ENCODE measurements at places on chromosomes 12 and 14.

DNA sequence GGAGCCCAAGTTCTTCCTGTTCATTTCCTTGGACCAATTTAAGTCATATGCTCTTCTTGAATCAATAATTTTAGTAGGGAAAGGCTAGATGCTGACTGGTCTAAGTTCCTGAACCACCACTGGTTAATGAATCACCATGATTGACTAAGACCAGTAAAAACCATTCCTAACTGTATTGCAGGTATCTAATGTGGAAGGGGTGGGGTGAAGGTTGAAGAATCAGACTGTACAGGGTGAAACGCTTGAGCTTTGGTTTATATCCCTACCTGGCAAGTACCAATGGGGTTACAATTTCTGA, 100.1 kb downstream of the DYRK2 start:
- peak; percentile 49 for DNase-seq

DNA sequence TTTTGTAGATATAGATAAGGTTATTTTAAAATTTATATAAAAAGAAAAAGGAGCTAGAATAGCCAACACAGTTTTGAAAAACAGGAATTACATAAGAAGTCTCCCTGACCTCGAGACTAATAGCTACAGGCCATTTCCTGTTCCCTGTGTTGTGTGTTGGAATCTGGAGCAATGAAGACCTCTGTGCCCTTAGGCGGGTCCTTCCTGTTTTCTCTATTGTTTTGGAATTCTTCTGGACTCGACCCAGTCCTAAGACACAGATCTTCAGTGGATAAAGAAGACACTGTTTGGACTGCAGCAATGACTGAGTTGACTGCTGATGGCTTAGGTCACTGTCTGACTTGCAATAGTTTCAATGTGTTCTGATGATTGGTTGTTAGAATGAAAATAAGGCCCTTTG, 26.2 kb downstream of the SNRPF start:
- no peak for DNase-seq

DNA sequence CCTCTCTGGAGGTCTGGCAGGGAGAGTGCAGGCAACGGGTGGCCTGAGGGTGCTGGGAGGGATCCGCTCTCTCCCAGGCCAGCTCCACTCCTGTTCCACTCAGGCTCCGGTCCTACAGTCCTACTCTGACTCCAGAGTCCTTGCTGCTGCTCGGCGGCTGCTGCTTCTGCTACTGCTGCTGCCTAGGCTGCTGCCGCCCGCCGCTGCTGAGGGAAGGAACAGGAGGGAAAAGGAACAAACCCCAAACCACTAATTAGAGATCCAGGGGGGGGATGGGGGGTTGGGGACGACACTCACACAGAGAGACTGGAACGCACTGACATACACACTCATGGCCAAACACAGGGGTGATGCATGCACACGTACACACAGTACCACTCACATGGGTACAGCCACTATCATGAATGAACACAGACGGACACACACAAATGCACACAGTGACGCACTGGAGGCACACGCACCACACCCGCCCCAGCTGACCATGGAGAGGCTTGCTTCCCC, at the start of gene SP7:
Gene SP7 (minus strand): TSS at position 174 of the 501 bp plus-strand sequence. CDS start 708 bp downstream, outside the sequence.
- no peak for DNase-seq

DNA sequence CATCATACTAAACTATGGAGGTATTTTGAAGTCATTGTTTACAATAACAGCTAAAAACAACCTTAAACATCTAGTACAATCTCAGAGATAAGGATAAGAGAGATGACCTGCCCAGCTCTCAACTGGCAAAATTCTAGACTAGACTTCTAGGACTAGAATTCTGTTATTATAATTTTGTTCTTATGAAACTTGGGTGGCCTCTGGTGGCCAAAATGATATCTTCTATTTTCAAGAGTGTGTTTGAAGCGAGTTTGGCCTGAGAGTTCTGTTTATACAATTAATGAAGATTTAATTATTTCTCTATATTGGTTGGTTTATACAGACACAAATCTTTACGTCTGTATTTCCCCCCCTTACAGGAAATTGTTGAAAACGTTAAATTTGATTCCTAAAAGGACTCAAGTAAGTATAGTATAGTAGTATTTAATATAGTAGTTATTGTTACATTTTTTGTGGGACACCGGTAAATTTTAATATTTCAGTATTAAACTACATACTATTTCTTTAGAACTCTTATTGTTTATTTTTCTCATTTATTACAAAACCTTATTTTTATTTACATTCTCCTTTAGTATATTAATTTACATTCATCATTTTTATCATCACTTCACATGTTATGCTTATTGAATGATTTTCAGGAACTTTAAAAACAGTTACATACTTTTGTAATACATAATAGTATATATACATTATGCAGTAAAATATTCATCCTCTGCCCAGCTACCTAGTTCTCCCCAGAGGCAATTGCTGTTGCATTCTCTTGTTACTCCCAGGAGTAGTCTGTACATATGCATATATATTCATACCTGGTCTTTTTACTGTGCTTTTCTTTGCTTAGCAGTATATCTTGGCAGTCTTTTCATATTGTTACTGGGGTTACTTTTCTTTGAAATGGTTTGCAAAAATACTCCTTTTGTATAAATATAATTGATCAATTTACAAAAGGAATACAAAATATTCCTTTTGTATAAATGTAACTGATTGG, 6.6 kb downstream of the PPHLN1 start:
- peak; percentile 51 for DNase-seq

GRCh38 chr14:72577521-72577920, 316.4 kb downstream of the DPF3 start:
- no peak for DNase-seq

- DNase-seq, result no peak
Observed at GRCh38 chr12:3036901-3037600, 40.1 kb upstream of the TSPAN9 start.

DNA sequence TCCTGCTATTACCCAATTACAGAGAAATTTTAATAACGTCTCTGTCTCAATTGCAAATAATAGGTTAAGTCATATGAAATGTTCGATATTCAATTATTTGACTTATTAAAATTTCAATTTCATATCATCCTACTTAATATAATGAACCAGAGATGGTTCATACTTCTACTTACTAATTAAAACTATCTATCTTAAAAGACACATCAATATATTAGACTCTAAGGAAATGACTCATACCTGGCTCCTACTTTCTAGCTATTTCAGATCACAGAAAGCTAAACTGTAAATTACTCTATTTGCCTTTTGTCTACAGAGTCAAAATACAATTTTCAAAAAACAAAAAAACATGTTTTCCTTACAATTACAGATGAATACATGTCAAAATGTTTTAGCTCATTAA, 99.6 kb downstream of the CAPZA3 start:
- peak; percentile 42 for DNase-seq

DNA sequence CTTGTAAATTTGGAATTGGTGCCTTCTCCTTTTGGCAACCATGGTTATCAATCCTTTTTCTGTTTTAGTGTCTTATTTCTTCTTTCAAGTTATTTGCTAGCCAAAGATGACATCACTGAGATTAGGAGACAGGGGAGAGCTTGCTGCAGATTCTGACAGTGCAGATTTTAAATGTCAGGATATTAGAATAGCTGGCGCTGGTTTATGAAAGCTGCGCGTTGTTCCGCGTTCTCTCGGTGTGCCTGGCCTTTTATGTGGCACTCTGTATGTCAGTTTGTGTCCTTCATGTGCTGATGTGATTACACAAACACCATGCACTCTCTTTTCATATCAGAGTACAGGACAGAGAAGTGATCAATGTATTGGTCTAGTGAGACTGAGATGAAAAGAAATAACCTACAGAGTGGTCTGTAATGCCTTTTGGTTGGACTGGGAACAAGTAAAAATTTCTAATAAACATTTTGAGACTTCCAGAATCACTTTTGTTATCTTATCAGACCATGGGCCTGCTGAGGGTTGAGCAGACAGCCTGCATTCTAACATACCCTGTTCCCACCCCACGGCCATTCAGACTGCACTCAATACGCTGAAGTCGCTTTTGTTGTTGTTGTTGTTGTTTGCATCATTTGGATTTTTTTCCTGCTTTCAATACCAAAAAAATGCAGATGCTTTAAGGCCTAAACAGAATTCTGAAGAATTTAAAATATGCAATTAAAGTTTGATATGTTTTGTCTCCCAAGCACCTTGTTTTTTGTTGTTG, 49.7 kb upstream of the TRAF3 start:
- DNase-seq, result no peak

DNA sequence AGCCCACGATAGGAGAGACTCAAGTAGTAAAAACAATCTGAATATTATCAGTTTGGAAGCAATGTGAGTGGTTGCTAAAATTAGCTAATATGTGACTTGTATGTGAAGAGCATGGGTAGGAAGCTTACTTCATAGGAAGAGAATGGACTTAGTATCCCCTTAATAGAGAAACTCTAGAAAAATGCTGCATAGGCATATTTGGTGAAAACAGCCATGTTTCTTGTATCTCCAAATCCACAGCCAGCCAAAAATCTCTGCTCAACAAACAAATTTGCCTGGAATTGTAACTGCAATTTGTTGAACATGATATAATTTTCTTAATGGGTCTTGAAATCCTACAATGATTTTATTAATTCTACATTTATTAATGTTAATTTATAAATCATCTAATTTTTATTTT, 1252.9 kb upstream of the TMEM132C start:
- no peak for DNase-seq

DNA sequence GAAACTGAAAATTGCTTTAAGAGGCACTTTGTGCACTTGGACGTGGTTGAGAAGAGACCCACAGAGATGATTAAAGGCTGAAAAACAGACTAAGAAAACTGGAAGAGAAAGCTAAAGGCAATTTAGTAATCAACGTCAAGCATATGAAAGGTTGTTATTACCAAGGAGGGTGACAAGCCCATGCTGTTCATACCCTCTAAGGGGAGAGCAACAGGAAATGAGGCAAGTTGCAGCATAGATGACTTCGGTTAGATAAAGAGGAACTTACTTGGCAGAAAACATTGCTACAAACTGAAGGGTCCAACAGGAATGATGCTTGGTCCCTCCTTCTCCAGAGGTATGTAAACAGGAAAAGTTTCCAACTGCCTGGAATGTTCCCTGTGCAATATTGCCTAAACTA, 107.8 kb downstream of the DUSP6 start:
- peak; percentile 63 for DNase-seq

DNA sequence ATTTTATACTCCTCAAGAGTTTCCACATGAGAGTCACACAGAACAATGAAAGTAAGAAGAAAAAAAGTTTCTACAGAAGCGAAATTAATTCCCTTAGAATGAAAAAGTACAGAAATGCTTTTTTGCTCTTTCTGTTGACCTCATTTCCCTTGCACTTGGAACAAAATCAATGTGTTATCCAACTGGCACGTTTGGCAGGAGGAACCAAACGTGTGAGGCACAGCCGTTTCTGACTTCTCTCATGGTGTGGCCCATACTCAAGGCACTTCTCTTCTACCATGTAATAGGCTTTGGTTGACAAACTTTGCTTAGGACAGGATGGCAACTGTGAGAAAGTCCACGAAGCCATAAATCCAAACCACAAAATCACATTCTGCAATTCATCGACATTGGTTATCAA, 297.0 kb downstream of the FUT8 start:
- no peak for DNase-seq

DNA sequence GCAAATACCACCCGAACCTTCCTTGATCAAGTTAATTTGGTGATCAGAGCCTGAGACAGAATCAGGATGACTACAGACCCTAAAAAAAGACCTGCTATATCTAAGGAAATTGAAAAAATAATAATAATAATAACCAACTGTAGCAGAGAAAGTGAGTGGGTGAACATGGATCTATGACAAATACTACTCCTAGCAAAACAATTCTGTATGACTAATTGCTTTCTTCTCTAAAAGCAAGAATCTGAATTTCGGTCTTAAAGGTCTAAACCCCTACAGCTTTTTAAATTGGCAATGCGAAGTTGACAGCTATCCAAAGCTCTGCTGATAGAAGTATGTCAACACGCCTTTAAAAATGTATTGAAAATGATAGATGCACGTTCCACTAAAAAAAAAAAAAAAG, 102.2 kb downstream of the PRKAB1 start:
- peak; percentile 6 for DNase-seq

DNA sequence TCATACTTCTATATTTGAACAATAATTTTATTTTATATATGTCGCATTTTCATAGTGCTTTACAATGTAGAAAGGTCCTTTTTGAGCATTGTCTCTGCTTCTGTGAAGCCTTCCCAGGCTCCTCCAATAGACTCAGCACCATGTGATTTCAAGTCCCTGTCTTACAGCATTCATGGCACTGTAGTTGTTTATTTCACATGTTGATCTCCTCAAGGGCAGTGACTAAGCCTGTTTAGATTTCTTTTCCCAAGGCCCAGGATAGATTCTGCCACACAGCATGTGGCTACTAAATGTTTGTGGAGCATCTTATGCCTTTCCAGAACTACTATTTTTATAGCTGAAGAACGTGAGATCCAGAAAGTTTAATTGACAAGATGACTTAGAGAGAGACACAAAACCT, 391.7 kb downstream of the TMEM117 start:
- peak; percentile 28 for DNase-seq

- no peak for DNase-seq
Observed at GRCh38 chr12:109967383-109968031, 28.7 kb downstream of the GIT2 start.

GRCh38 chr12:131232036-131232435, 278.3 kb downstream of the ADGRD1 start:
- no peak for DNase-seq

GRCh38 chr14:77206877-77207389, 25.3 kb downstream of the TMEM63C start:
- DNase-seq, result no peak

DNA sequence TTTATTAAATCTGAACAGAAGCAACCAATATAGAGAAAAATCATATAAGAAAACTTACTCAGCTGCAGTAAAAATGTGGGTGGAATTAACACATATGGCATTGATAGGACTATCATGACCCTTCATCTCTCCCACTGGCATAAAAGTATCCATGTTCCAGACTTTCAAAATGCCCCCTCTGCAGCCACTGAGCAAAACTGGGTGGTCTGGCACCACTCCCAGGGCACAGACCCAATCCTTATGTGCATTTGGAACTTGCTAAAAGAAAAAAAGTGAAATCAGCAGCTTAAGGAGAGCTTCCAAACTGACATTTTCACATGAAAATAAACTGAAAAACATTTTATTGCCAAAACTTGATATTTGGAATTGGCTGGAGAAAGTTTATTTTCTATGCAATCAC, 141.5 kb downstream of the KIF21A start:
- no peak for DNase-seq

DNA sequence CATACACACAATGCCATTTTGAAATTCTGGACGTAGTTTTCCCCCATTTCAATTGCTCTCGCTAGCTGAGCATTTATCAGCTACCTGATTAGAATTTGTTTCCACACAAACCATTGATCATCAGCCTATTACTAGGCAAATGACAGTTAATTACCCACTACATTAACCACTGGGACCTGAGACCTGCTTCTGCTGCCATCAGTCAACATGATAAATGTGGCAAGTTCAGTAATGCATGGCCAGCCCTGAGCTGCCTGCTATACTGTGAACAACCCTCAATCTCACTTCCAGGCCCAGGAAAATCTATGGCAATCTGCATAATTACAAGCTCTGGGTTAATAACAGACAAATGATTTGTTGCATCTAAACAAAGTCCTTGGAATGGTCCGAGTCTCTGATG, 43.5 kb downstream of the LMO3 start:
- no peak for DNase-seq
